Activated T-cell treated with anti-CD3 and anti-CD28 coated beads for 1 hour (primary cell): ENCODE measurements at places on chromosomes 1 and 21.

GRCh38 chr1:28966617-28967016 is 52.2 kb downstream of the EPB41 start:
- no peak for DNase-seq

DNA sequence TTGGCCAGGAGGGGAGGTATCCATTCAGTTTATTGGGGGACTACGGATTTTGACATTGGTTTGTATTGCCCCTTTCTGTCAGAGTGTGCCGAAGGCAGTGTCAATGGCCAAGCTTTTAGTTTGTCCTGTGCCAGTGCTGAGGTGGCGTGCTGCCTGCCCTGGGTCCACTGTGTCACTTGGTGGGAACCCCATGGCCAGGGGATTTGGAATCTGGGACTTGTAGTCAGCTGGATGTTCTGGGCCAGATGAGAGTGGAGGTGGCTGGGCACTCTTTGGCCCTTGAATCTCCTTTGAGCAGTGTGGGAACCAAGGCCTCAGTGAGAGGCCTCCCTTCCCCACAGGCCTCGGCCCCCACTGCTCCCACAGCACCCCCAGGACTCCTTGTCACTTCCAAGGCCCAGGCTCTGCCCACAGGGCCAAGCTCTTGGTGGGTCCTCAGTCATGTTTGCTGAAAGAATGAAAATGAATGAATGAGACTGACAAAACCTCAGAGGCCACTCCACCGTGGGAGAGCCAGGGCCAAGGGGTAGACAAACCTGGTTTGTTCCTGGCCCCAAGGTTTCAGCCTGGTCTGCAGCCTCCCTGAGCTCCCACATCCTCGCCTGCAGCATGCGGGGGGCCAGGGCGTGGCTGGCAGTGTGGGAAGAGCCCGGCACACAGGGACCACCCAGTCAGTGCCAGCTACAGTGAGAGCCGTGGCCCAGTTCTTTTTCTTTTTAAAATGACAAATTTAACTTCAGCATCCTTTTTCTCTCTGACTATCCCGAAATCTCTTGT is 412.2 kb downstream of the MATN1 start:
- no peak for DNase-seq

GRCh38 chr1:7290971-7291970 is 479.8 kb upstream of the VAMP3 start:
- no peak for DNase-seq

DNA sequence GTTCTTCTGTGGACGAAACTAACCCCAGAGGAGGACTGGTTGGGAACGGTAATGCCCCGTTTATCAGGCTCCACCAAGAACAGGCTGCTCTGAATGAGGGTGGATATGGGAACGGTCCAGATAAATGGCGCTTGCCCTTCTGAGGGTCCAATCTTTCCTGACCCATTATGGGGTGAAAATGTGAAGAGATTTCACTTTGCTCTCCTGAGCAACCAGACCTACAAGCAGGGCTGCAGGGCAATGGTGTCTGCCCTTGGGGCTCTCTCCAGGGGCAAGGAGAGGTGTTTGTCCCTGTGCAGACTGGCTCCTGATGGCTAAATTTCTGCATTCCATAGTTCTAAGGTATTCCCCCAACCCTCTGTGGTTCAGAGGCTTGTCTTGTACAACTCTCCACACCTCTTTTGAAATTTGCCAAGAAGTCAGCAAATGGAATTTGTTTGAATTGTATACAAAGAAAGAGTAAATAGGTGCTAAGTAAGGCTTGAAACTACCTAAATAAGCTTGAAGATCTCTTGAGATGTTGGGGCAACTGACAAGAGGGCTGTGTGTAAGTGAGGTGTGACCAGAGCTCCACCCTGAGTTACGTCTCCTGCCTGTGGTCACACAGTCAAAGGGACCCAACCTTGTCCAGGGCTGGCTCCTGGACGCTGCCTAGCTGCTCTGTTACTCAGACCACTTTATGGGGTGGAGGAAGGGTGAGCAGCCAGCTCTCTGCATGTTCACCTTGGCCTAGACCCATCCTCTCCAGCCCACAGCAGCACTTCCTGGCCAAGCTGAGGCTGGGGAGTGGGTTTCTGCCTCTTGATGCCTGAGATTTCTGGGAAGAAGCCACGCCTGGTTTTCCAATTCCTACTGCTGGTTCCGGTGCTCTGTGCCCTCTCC is 24.8 kb downstream of the SLC2A1 start:
- no peak for DNase-seq

DNA sequence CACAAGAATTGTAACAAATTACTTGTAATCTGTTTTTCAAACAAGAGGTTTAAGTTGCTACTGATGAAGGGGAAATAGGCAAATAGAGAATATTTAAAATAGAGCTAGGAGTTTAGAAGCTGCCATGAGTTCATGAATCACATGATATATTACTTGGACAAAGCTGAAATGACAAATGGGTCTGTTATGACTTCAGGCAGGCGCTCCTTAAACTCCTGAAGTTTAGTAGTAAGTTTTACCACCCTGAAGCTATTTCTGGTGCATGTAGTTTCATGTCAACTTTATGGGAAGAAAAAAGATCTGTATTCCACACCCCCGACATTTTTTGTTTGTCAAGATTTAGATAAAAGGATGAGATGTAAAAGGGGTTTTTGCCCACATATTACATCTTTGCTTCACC is 58.5 kb downstream of the PLA2G4A start:
- no peak for DNase-seq

- DNase-seq = no peak
These were observed 45.6 kb upstream of the CSF1 start for GRCh38 chr1:109864930-109865612.

GRCh38 chr1:56688522-56689026 is 43.5 kb downstream of the PRKAA2 start:
- DNase-seq = no peak

DNA sequence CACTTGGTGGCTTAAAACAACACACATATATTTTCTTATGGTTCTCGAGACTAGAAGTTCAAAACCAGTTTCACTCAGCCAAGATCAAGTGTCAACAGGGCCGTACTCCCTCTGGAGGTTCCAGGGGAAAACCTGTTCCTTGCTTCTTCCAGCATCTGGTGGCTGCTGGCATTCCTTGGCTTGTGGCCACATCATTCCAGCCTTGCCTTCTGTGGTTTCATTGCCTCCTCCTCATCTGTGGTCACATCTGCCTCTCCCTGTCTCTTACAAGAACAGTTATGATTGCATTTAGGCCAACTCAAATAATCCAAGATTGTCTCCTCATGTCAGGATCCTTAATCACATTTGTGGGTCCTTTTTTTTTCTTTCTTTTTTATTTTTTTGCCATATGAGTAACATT is 240.7 kb upstream of the HOOK1 start:
- DNase-seq = no peak

GRCh38 chr1:6962996-6963911 is 178.0 kb downstream of the CAMTA1 start:
- peak; percentile 30 for DNase-seq
